ENCODE measurements at places on chromosomes 12 and 14.

GRCh38 chr12:777550-778047 lies 25.2 kb downstream of the WNK1 start:
- DNase-seq: peak; percentile 1

DNA sequence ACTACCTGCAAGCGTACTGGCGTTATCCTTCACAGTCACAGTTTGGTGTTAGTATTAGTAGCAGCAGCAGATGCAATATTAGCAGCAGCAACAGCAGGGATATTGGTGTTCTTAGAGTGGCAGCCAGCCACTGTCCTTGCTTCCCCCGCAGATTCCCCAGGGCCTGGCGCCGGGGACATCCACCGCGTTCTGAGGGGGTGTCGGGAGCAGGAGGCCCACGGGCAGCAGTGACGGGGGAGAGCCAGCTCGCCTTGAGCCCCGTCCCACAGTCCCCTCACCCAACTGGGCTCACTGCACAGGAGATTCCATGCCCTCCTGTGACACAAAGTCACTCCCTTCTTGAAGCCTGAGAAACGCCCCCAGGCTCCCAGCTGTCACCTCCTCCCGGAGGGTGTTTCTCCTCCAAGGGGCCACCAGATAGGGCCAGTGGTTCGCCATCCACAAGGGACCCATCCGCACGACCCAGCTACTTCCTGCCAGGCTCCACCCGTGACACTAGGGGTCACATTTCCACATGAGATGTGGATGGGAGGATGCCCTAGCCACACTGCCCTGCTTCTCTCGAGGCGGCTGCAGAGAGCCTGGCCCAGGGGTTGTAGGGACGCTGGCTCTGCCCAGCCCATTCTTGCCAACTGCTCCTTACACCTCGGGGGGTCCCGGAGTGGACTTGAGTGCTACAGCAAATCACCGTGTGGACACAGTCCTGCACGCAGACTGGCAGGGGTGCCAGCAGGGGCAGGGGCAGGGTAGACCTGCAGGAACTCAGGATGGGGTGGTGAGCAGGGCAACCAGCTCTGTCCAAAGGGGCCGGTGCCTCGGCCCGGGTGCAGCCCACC lies 123.1 kb downstream of the PIWIL1 start:
- DNase-seq: no peak

DNA sequence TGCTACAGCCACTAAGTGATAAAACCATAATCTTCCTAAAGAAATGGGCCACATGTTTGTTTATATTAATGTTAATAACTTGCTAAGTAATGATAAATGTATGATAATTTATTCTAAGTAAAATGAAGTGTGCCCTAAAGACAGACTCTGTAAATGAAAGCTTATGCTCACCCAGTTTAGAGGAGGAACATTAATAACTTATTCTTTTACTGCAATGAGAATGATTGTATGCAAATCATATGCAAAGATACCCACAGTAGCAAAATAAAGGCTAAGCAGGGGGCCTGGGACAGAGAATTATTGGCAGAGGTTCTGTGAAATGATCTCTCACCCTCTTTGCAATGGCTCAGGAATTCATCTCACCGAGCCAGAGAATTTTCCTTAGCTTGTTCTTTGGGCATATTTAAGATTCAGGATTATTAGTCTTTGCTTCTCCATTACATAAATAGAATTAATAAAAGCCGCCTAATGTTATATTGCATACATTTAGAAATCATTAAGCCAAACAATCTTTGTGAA lies 75.9 kb downstream of the TMEM132D start:
- no peak for DNase-seq

- DNase-seq: no peak
Observed at GRCh38 chr12:30046376-30046775, 262.6 kb upstream of the TMTC1 start.

DNA sequence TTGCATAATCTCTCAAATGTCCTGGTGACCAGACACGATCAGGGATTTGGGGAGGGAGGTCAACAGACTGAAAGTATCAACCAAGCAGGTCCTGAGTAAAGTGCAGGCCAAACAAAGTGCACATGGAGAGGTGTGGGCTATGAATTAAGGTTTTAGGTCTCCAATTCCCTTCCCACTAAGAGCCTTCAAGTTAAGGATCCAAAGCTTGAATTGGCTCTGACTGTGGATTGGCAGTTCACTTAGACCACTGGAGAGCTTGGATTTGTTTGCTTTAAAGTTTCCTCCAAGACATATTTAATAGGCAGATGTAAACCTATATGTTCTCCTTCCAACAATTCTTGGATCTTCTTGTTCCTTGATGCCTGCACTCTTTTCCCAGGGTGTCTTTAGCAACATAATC lies 129.6 kb upstream of the IGF1 start:
- no peak for DNase-seq

GRCh38 chr14:50343434-50343833 lies 31.3 kb downstream of the DMAC2L start:
- DNase-seq: no peak

DNA sequence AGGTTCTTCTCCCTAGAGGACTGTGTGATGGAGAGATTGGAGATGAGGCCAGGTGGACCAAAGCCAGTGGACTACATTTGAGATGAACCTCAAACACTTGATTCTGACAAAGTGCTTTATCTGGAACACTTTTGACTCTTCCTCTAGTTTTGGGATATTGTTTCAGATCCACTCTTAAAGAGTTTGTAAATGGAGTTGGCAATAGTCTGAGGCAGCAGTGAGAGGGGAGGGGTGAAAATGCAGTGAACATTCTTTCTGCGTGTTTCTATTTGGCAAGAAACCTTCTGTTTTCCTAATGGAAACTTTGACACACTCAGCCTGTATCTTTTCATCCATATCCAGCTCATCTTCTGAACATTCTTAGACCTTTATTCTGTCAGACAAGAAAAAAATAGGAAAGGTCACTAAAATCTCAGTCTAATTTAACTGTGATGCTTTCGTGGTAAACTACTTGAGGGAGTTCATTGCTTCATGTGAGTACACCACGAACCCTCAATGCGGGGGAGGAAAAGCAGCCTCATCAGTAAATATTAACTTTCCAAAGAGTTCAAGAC lies 57.4 kb upstream of the KCNJ8 start:
- no peak for DNase-seq

DNA sequence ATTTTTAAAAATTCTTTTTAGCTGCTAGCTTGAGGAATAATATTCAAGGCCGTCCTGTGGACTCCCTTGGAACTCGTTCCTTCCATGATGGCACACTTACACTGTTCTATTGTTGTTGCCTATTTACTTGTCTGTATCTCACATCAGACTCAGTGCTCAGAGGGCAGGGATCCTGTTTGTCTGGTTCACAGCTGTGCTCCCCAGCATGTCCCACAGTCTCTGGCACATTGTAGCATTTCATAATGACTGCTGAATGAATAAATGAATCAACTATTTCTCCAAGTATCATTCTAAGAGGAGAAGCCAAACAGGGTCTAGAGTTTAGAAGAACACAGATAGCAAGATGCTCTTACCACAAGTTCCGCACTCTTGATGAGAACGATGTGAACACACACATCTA lies 48.0 kb downstream of the NTN4 start:
- no peak for DNase-seq

DNA sequence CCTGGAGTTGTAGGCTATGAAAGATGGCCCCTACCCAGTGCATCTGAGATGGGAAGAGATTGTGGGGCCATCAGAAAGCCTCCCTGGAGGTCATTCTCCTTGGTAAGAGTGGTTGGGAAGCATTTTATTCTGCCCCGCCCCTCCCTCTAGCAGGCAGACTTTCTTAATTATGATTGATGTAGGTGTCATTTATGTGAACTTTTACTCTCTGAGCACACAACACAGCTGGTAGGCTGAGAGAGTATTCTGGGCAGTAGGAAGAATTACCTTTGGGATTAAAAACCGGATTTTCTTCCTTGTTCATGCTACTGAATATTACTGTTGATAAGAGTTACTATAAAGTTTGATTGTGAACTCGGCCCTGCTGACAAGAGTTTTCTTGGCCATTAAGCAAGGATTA lies 266.8 kb downstream of the TTC6 start:
- no peak for DNase-seq

- no peak for DNase-seq
Observed at GRCh38 chr14:61300754-61301153, 19.6 kb upstream of the TMEM30B start.

DNA sequence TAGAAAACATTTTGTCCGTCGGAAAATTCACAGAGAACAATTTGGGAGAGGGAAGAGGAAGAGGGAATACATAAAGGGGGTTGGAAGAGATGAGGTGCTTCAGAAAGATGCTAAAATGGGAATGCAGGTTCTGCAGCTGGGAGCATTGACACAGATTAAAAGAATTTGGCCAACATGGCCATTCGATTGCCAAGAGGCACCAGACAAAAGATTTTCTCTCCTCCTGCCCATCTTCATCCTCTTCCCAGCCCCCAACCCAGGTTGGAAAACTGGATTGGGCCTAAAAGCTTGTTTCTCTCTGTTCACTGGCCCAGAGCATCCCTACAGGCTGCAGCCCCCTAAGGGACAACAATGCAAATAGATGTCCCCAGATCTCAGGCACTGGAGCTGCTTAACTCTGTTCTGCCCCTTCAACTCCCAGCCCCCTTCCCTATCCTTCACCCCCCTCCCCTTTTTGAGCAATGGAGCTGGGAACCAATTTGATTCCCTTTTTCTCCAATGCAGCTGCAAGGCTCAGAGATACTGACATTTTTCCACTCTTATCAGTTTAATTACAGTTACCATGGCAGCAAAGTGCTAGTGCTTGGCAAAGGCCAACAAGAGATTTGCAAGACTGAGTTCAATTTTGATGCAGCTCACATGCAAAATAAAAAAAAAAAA lies 1.9 kb downstream of the LMO3 start:
- no peak for DNase-seq

DNA sequence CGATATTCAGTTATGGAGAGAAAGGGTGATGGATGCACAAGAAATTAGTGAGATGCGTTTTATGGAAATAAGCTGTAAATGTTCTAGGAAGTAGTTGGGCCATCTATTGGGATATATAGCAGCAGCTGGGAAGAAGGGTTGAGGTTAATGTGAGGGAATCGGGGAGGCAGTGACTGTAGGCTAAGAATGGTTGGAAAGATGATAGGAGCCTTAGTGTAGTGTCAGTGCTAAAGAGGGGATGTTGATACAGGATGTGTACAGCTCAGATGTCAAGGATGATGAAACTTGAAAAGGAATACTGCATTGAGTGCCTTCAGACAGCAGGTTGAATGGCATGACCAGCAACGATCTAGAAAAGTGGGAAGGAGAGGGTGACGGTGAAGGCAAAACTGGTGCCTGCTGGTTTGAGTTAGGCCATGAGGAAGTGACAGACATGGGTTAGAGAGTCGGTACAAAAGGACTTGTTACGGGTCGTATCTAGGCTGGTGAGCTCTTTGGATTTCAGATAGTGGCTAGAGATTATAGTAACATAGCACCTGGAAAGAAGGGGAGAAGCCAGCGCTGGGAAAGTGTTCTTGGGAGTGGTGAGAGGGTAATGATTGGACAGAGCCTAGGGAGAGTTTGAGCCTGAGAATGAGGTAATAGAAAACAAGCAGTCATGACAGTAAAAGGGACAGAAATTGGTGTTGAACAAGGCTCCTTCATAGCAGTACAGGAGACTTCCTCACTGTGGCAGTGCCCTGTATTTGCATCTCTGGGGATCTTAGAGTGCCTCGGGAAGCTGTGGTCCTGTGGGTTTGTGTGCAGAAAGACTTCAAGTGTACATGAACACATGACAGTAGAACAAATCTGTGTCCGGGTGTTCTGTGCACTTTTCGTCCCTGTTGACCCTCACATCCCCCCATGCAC lies 9.6 kb downstream of the MARS1 start:
- DNase-seq: no peak

- no peak for DNase-seq
Observed at GRCh38 chr12:27539191-27539631, 15.2 kb downstream of the PPFIBP1 start.

- DNase-seq: no peak
Observed at GRCh38 chr12:49548822-49549648, 10.2 kb downstream of the KCNH3 start.

GRCh38 chr14:52485350-52485960 lies 66.8 kb downstream of the TXNDC16 start:
- no peak for DNase-seq

DNA sequence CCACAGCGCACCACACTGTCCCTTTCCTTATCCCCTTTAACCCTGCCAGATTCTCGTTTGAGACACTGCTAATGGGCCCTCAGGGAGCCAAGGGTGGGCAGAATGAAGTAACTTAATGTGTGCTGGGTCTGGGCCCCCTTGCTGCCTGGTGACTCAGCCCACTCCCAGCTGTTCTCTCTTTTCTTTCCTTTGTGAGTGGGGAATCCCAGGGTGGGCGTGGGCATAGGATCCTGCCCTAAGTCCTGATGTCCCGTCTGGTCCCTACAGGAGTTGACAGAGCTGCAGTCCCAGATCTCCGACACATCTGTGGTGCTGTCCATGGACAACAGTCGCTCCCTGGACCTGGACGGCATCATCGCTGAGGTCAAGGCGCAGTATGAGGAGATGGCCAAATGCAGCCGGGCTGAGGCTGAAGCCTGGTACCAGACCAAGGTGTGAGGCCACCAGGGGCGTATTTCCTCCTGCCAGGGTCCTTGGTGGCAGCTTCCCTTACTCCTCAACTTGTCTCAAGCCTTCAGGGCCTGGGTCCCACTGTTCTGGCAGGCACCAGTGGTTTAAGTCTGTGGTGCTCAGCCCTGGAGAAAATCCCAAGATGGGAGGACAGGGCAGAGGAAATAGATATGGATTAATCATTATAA lies 8.3 kb downstream of the KRT7 start:
- DNase-seq: no peak

- DNase-seq: no peak
Observed at GRCh38 chr14:35383569-35384454, 20.7 kb downstream of the NFKBIA start.

DNA sequence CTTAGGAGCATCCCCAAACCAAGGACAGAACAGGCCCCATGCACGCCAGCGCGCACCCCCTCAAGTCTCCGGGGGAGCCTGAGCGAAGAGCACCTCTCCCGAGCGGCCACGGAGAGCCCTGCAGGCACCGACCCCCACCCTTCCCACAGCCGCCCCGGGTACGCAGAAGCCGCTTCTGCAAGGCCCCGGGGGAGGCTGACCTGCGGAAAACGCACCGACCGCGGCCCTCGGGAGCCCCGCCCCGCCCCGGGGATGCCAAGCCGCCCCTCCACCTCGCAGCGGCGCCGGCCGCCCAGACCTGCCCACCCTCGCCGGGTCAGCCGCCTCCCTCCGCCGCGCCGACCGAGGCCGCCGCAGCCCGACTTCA lies 385 bp downstream of the CAPRIN2 start:
- no peak for DNase-seq

DNA sequence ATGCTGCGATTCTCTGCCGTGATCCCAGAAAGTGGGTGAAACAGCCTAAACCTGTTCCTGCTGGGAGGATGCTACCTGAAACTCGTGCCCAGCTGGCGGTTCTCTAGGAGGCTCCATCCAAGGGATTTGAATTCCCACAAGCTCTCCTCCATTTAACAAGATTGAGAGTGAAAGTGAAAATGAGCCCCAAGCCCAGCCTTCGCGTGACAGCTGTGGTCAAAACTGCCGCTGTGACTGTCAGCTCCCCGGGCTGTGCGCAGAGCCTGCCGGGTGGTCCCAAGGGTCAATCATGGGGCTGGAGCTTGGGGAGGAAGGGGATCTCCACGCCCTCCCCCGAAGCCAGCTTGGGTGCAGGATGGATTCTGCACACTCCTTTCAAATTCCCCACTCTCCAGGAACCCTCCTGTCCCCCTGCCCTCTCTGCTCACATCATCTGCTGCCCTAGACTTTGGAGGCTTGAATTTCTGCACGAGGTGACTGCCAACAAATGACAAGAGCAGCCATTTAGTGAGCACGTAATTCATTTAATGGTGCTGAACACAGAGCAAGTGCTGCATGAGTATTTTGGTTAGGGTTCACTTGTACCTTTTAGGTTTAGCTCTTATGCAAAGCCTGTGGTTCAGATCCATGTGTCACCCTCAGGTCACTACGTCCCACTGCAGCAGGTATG lies 5.3 kb downstream of the ASB2 start:
- no peak for DNase-seq

- peak; percentile 14 for DNase-seq
Observed at GRCh38 chr14:99899578-99900178, 106.5 kb downstream of the EML1 start.
